ENCODE measurements at places on chromosomes 4 and X.

DNA sequence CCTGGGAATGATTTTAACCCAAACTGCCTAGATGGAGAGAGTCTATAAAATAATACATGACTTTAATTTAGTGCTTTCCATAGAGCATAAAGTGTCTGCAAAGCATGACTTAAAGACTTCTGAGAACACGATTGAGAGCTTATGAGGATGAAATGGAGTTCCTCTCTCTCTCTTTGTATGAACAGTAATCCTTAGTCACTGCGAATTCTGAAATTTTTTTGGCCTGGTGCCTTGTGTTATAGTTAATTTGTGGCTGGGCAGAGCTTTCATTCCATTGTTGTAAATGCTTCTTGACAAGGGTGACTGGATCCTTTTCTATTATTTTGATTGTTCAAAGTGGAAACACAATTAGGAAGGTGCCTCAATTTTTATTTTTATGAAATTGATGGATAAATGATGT, 179.5 kb downstream of the CEP135 start:
- no peak for DNase-seq

DNA sequence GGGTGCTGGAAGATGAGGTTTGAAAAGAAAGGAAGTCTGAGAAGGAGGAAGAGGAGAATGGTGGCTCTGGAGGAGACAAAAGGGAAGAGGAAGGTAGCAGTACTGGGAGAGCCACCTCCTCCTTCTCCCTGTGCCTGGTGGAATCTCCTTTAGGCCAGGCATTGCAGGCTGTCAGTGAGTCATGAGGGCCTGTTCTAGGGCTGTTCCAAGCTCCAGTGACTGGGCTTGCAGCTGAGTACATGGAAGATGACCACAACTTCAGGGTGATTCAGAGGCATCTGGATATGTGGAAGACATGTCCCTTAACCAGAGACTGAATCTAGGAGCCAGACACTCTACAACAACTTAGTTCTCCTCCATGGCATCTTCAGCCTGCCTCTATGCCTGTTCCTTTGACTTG, 107.8 kb downstream of the EFNB1 start:
- DNase-seq = peak; percentile 38

GRCh38 chr4:145003675-145004074, 94.3 kb downstream of the ANAPC10 start:
- DNase-seq = no peak

DNA sequence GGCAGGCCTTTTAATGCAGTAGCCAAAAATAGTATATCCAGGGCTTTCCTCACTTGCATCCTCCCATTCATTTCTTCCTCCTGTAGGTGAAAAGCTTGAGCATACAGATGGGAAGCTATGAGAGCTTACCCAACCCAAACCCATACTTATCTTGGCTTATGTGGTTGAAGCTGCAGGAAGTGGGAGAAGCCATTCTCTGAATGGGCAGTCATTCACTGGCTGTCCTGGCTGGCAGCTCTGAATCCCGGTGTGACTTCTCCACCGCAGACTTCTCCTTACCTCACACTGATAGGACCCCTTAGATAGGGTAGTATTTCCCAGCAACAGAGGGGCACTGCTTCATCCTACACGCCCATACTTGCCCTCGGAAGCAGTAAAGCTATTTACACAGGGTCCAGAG, 125.4 kb downstream of the AMMECR1 start:
- no peak for DNase-seq

GRCh38 chr4:8840816-8841455, 30.7 kb downstream of the HMX1 start:
- peak; percentile 29 for DNase-seq

GRCh38 chr4:9825049-9825448, 43.6 kb downstream of the DRD5 start:
- no peak for DNase-seq

DNA sequence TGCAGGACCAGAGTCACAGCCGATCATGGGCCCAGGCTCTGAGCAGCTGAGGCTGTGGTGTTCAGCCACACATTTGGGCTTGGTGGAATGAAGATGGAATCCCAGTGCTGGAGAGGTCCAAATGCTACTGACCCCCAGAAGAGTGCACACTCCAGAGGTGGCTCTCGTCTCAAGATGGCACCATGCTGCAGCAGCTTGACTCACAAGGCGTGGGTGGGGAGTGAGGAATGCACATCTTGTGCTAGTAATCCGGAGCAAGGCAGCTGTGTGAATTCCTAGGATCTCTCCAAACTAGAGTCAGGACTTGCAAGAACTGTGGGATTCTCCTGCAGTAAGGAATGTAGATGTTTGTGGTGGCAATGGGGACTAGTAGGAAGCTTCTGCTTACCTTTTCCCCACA, 28.7 kb downstream of the RAB28 start:
- no peak for DNase-seq

DNA sequence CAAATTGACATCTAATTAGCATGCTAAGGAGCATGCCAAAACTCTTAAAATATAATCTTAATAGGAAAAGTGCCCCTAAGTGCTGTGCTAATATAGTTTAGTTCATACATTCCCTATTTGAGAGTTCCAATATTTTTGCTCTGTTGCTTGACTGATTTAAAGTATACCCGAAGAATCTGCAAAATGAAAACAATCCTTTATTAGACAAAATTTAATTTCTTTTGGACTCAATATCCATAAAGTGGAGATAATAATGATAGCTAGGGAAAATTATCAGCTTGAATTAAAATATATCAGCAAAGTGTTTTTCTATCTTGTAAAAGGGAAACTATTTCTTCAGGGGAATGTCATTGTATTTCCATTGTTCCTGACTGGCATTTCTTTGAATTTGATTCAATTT, 196.0 kb upstream of the NPY2R start:
- DNase-seq = no peak

GRCh38 chr4:52942936-52943335, 80.8 kb downstream of the RASL11B start:
- no peak for DNase-seq

GRCh38 chr4:185108669-185109068, 34.4 kb upstream of the SLC25A4 start:
- no peak for DNase-seq

DNA sequence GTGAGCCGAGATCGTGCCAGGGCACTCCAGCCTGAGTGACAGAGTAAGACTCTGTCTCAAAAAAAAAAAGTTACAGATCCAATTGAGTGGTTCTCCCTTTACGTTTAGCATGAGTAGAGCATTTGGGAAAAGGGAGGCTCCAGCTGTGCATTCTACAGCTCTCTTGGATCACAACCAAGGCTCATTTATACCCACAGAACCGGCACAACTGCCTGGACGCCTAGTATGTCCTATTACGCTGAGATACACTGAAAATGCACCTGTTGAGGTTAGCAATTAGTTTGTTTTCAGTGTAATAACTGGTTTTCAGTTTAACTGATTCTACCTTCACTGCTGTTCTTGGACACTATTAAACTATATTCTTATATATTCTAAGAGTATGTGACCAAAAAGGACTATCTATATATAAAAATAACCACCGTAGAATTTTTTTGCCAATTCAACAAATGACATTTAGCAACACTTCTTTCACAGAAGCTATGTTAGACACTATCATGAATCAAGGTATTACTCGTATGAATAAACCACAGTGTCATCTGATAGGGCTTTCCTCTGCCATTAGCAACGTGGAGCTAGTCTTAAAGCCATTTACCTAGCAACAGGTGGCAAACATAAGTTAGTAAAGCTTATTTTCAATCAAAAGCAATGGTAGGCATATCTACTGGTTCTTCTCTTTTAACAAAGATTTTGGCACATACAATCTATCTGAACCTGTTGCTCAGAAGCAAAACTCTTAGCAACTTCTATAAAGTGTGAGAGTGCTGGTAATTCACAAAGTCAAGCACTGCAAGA, 3.6 kb downstream of the OTUD4 start:
- no peak for DNase-seq

- DNase-seq = no peak
Measured at GRCh38 chr4:128973384-128973783, 120.0 kb downstream of the SCLT1 start.

DNA sequence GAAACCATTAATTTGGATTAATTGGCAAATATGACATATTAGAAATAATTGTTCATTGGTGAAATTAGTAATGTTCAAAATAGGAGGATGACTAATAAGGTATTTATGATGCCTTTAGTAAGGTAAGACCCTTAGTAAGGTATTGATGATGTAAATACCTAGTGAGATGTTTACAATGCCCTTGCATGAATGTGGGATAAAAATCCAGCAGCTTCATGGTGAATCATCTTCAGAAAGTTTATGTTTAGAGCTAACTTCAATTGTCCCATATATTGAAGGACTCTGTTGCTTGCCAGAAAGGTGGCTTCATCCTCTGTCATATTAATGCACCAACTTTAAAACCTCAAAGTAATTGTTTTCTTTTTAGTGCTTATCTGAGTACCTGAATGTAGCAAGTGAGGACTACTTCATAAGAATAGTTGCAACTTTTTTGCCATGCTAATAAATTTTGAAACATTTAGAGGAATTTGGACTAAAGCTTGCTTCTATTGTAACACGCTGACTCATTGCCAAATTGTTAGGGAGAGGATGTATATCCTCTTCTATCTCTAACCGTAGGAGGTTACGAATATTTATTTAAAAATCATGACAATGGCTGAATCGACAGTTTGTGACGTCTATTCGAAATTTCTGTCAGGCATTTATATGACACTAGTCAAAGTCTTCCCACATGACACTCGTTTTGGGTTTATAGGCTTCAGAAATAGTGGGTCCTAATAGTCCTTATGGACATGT, 174.1 kb upstream of the HS3ST1 start:
- DNase-seq = no peak

DNA sequence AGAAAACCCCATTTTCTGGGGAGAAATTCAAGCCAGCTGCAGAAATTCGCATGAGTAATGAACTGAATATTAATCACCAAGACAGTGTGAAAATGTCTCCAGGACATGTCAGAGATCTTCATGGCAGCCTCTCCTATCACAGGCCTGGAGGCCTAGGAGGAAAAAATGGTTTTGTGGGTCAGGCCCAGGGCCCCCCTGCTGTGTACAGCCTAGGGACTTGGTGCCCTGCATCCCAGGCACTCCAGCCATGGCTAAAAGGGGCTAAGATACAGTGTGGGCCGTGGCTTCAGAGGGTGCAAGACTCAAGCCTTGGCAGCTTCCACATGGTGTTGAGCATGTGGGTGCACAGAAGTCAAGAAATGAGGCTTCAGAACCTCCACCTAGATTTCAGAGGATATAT, 185.9 kb upstream of the GATB start:
- DNase-seq = no peak

- peak; percentile 49 for DNase-seq
Measured at GRCh38 chr4:101835121-101835904, 44.8 kb downstream of the BANK1 start.

- DNase-seq = no peak
Measured at GRCh38 chrX:149643496-149643895, 11.9 kb upstream of the TMEM185A start.

DNA sequence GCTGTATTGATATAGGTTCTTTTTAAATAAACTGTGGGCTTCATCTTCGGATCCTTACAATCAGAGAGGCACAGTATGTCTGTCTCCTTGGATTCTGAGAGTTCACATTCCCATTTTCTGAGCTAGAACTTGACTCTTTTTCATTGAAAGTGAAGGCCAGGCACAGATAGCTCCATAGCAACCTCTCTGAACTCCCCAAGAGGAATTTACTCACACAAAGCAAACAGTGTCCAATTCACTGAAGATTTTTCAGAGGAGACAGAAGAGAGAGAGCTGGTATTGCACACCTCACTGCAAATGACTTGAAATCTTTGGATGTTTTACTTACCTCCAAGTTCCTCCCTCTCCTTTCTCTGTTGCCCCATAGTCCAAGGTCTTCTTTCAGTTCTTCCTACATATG, 130.9 kb upstream of the CASK start:
- DNase-seq = no peak

DNA sequence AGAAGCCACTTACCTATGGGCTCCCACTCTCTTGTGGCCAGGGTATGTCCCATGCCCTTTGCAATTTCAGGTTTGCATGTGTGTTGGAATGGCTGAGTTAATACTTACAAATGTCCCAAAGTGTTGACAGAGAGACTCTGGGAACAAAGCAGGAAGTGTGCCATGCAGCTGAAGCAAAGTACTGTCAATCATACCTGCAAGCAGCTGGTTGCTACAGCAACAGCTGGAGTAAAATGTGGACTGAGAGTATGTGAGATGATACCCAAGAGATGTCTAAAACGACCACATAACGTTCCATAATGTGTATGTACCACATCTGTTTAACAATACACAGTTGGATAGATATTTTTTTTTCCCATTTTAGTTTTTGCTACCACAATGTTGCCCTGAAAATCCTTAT, 82.8 kb upstream of the CAMK2D start:
- no peak for DNase-seq

- DNase-seq = no peak
Measured at GRCh38 chrX:43065978-43066377, 288.0 kb upstream of the PPP1R2C start.

DNA sequence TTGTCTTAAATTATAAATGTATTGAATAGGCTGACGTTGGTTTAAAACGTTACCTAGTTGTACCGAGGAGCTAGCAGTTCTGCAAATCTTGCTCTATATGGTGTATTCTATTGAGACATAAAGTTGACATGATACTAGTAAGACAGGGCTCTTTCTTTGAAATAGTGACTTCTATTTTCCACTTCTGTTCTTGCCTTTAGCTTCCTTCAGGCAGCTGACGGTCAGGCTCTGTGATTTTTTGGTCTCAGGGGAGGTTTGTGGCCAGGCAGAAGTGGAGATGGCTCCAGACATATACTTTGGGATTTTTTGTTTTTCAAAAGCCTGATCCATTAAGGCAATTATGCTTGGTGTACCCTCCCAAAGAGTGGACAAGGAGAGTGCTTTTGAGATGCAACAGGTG, 95.2 kb downstream of the SLC34A2 start:
- no peak for DNase-seq

GRCh38 chrX:42832764-42833549, 55.0 kb upstream of the PPP1R2C start:
- DNase-seq = no peak

DNA sequence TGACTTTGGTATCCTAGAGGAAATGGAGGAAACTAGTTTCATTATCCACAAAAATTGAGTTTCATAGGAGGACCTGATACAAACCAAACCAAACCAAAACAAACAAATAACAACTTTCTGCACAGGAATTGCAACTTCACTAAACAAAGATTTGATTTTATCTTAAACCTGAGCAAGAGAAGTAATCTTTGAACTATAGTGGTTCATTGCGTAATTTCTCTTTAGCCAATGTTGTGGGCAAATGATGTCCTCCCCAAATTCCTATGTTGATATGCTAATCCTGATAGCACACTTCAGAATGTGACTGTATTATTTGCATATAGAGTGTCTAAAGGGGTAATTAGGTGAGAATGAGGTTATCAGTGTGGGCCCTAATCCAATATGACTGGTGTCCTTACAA, 102.4 kb downstream of the CAMK2D start:
- no peak for DNase-seq
